ENCODE measurements at places on chromosomes 11 and 22.

DNA sequence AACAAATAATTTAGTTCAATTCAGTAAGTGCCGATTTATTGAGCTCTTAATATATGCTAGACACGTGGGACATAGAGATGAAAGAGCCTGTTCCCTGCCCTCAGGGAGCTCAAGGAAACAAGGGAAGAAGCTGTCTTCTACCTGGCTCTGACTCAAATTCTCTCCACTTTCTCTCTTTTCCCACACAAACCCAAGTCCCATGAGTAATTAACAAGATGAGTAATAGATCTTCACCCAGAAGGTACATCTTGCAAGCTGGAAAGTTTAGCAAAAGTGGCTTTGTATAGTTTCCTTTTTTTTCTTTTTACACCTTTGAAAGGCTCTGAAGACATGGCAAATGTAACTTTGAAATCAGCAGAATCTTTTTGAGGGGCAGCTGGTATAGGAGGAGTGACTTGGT, 48.2 kb upstream of the CHST1 start:
- no peak for DNase-seq

- no peak for DNase-seq
Observed at GRCh38 chr11:67648140-67648795, 2.3 kb downstream of the ACY3 start.

DNA sequence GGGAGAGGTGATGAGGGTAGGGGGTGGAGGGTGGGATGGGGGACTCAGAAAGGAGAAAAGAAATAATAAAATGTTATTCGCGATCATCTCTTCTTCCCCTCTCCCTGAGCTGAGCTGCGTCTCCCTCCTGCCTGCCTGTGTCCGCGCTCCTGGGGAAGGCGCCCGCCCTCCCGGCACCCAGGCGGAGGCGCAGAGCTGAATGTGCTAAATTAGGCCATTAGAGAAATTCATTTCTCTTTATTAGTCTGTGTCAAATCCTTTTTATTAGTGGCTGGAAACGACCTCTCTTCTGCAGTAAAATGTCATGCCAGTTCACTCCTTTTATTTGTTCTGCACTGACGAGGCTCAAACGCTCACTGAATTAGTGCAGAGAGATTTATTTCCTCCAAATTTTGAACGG, 116.1 kb downstream of the FEZ1 start:
- DNase-seq = no peak

- DNase-seq = no peak
Observed at GRCh38 chr11:17991783-17992433, 20.9 kb downstream of the SERGEF start.

DNA sequence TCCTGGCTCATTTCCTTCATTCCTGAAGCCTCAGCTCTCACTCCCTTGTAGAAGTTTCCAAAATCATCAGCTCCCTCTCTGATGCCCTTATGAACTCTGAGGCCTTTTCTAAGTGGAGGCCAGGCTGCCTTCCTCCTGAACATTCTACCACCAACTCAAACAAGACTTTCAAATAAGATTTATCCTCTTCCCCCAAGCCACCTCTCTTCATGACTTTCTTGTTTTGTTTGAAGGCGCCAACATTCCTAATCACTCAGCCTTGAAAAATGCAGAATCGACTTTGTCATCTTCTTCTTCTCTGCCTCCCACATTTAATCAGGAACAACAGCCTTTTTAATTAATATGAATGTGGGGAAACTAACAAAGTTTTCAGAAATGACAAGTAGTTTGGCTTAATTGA, 927.9 kb downstream of the OPCML start:
- DNase-seq = no peak

DNA sequence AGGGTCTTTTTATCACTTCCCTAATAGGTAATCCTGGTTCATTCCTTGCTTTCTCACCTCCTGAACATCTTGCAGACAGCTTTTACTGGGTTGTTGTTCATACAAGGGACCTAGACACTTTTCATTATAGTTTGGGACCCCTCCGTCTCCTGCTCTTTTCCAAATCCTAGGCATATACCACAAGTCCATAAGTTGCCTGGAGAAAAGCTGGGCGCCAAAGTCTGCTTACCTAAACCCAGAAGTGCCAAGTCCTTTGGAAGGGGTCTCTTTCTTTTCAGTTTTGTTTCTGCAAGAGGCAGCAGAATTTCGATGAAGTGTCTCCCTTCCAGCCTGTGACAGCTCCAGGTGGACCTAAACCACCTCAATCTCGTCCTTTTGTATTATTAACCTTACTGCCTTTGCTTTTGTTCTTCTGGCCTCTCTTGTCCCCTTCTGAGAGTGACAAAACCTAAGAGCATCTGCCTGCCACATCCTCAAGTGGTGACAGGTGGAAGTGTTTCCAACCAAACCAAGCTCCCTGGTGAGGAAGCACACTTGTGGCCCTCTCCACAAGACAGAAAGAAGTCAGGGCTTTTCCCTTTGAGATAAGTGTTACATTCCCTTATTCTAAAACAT, 19.5 kb upstream of the P2RY6 start:
- DNase-seq = no peak

GRCh38 chr11:10287766-10288715, 6.0 kb downstream of the SBF2 start:
- no peak for DNase-seq

GRCh38 chr22:35198738-35199137, 58.6 kb upstream of the HMGXB4 start:
- no peak for DNase-seq

DNA sequence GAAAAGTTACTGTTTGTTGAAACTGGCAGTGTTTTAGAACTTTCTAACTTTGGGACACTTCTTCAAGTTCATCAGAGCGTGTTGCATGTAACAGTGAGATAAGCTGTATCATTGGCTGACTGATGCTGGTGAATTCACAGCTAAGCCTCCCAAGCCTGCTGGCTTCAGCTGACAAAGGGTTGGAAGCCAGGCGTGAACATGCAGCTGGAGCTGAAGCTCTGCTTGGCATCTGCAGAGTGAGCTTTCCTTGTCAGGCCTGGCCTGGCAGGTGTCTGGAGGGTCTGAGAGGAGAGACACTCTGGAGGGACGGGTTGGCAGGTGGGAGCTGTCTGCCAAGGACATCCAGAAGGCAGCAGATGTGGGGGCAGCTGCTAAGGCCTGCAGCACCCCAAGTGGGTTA, 1.5 kb downstream of the AMPD3 start:
- no peak for DNase-seq

- DNase-seq = no peak
Observed at GRCh38 chr22:47634347-47634746, 871.9 kb downstream of the TBC1D22A start.

- no peak for DNase-seq
Observed at GRCh38 chr11:456533-456932, 6.5 kb downstream of the PTDSS2 start.

- no peak for DNase-seq
Observed at GRCh38 chr22:23569716-23570115, 10.4 kb downstream of the IGLL1 start.

- no peak for DNase-seq
Observed at GRCh38 chr11:8190431-8190830, 21.6 kb upstream of the RIC3 start.
